HT1080 (cell line): ENCODE measurements at places on chromosomes 11 and 22.

DNA sequence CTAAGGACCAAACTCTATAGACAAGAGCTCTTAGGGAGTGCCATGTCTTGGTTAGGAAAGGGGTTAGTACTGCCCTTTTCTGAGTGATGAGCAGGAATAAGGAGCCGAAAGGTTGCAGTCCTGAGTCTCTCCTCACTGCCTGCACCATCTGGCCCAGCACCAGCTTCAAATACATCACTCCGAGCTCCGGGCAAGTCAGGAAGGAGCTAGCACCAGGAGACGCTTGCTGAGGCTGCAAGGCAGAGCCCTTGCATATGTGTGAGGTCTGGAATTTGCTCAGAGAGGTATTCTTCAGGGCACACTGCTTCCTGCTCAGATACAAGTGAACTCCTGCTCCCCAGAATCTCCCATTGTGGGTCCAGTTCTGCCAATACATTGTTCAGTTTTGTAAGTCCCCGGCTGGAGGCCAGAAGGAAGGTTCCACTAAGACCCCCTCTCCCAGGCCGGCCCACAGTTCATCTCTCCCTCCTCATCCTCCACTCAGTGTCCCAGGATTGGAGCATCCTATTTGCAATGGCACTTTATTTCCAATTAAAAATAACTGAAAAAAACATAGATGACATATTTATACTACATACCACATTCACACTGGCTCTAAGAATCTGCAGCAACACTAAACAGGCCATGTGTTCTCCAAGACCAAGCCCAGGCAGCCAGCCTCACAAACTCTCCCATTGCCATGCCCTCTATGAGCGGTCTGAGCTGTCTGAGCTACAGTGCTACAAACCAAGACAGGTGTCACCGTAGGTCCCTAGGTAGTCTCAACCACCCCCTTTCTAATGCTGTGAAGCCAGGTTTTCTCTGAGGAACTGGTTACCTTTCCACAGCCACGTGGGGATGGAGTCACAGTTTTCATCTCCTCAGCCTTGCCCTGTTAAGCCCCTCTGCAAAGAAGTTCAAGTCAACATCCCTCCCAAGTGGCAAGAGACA is 55.1 kb upstream of the SPATA19 start:
- no peak for DNase-seq

- DNase-seq = no peak
Measured at GRCh38 chr11:81942646-81943045, 791.0 kb downstream of the FAM181B start.

GRCh38 chr22:39472570-39473556 is 16.1 kb downstream of the MGAT3 start:
- DNase-seq = no peak

DNA sequence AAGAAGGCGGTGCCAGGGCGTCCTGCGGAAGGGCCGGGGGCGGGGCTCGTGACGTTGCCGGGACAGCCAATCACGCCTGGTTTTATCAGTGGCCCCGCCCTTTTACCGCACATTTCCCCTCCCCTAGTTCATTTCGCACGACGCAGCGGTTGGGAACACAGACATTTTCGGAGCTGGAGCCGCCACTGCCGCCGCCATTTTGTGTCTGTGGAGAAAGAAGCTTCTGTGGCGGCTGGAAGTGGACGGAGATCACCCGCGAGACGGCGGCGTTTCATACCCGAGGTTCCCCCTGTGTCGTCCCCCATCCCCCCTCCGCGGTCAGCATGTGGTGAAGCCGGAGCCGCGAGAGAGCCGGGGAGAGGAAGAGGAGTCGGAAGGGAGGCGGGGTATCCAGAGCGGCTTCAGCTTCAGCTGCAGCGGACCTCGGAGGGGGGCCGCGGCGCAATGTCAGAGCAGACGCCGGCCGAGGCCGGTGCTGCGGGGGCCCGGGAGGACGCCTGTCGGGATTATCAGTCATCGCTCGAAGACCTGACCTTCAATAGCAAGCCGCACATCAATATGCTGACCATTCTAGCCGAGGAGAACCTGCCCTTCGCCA is at the start of gene PCF11:
PCF11 (plus strand) TSS at position 136 of the 598 bp plus-strand sequence; CDS start at position 445, 309 bp downstream.
- no peak for DNase-seq

- DNase-seq = no peak
Measured at GRCh38 chr22:47448231-47449223, 686.1 kb downstream of the TBC1D22A start.

- no peak for DNase-seq
Measured at GRCh38 chr22:20014526-20015186, 2.0 kb downstream of the ARVCF start.

GRCh38 chr11:118522571-118523072 is 4.7 kb upstream of the TTC36 start:
- peak; percentile 38 for DNase-seq

DNA sequence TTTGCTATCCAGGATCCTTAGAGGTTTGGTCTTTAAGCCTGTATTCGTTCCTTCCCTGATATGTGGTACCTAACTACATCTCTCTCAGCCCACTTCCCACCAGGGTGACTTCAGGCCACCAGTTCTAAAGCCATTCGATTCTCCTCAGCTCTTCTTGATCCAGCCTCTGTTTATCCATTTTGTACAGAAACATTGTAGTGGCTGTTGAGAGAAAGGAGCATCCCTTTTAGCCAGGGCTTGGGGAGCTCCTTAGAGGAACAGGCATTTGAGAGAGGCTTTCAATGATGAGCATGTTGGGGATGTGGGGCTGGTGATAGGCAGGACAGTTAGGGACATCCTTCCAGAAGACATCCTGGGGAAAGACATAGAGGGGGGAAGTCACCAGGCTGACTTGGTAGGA is 17.9 kb downstream of the UBE2L3 start:
- no peak for DNase-seq
